ENCODE measurements at places on chromosomes 3 and 15.

- peak; percentile 28 for DNase-seq
Measured at GRCh38 chr3:50405249-50405648, 45.9 kb upstream of the TMEM115 start.

DNA sequence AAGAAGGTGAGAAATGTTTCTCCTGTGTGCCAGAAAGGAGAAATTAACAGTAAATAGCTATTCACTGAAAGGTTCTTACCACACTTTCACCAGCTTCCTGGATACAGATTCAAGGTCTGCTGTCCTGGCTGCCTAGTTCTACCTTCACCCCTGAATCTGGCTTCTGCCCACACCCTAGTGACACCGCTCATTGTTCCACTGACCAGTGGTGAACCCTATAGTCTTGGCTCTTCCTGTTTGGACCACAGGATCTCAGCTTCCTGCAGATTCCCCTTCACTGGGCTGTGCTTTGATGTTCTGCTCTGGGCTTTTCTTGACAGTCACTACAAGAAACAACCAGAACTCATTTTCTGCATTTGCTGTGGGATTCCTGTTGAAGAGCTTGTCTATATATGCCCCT lies 250.0 kb downstream of the XXYLT1 start:
- no peak for DNase-seq

DNA sequence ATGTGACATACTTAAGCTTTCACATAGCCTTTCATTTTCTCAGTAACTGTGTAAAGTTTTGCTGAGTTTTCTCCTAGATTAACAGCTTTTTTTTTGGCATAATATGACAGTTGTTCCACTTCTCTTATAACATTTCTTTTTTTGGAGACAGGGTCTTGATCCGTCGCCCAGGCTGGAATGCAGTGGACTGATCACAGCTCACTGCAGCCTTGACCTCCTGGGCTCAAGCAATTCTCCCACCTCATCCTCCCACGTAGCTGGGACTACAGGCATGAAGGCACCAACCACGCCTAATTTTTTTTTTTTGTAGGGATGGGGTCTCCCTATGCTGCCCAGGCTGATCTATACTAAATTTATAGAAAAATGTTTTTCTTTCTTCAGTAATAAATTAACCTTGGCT lies 30.1 kb downstream of the DLG1 start:
- no peak for DNase-seq

DNA sequence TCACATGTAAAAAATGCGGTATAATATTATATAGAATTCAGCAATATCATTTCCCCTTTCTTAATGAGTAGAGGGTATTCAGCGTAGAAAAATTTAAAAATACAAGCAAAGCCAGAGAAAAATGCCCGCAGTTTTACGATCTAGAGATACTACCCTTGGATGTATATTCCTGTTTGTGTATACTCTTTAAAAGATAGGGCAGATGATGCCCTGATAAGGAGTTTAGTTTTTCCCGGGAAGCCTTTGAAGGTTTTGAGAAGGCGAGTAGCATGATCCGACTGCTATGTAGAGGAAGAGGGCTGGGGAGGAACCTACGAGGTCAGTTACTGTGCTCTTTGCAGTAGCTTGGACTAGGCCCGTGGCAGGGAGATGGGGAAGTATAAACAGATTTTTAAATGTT lies 1.2 kb downstream of the YEATS2 start:
- no peak for DNase-seq

DNA sequence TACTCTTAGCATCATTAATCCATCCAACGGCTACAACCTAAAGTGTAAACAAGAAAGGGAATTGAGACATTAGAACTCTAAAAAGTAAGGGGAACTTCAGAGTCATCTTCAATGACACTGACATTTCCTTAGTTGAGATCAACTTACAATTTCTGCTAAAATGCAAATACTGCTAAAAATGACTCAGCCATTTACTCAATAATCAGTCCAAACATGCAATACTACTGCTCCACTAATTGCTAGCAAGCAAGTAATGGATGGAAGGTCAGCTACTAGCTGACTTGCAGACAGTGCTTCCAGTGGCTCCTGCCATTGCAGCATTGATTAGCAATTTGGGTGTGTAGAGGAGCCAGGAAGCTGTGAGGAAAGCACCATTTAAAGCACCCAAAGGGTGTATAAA lies 28.4 kb downstream of the CD200R1L start:
- DNase-seq, result no peak

DNA sequence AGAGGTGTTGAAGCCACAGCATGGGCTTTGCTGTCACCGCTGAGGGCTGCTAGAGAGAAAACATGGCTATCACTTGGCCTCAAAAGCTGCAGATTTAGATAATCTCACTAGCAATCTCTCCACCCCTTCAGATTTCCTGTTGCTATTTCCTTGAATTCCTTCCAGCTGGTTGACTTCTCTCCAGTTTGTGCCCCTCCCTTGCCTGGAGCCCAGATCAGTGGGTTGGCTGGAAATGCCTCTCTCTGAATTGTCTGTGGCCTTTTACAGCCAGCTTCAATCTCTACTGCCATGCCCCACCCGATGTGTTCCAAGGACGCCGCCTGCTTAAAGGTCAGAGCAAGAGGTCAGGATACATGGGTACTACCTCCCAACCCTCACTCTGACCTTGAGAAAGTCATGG lies 294.1 kb downstream of the NTRK3 start:
- no peak for DNase-seq

DNA sequence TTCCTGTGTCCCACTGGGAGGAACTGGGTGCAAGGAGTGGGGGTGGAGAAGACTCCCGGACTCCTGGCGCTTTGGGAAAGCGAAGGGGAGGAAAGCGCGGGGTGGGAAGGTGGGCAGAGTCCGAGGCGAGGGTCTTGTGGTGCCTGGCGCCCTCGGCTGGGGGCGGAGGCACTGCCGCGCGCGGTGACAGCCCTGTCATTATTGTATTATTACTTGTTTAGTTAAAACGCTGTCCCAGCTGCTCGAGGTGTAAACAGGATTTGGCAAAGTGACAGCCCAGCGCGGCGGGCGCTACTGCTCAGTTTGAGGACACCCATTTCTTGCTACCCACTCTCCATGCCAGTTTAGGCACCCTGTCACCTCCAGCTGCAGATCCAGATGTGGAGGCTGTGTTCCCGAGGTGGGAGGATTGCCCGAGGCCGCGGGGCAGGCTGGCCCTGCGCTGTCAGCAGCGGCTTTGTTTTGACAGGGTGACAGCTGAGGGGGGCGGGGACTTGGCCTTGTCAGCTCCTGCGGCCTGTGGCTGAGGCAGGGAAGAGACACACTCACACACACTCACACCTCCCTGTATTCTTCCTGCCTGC lies 1.0 kb downstream of the KAT2B start:
- peak; percentile 83 for DNase-seq

GRCh38 chr15:84737005-84737404 lies 11.4 kb upstream of the ZNF592 start:
- DNase-seq, result no peak

DNA sequence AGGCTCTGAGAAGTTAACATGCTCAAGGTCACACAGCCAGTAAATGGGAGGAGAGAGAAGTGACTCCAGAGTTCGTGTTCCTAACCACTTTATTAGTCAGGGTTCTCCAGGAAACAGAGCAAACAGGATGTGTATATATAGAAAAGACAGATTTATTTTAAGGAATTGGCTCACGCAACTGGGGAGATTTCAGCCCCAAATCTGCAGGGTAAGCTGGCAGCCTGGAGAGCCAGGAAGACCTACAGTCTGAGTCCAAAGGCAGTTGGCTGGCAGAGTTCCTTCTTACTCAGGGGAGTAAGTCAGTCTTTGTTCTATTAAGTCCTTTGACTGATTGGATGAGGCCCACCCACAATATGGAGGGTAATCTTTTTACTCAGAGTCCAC lies 118.2 kb upstream of the PROK2 start:
- DNase-seq, result no peak

- DNase-seq, result no peak
Measured at GRCh38 chr3:45252826-45253225, 26.7 kb upstream of the TMEM158 start.

DNA sequence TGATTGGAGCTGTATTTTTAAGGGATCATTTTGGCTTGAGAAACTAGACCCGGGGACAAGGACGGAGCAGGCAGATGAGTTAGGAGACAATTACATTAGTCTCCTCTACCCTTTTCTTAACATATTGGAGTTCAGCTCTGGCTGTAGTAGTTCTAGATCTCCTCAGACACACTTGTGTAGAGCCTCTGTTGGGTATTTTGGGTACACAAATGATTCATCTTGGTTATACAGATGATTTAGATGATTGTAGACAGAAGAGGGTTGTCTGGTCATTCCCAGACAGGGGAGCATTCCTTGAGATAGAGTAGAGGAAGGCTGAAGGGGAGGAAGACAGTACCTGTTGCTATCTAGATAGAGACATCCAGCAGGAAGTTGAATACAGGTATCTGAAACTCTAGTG lies 43.4 kb downstream of the CD86 start:
- no peak for DNase-seq

Data from stimulated activated CD4-positive, alpha-beta T cell treated with anti-CD3 and anti-CD28 coated beads, Interleukin-2, amount 100 ng/mL, for 24 hours (primary cell).